ENCODE measurements at places on chromosomes 2 and 18.
A peak's percentile ranks its signal among the peaks of the same experiment; 100 is the strongest.

DNA sequence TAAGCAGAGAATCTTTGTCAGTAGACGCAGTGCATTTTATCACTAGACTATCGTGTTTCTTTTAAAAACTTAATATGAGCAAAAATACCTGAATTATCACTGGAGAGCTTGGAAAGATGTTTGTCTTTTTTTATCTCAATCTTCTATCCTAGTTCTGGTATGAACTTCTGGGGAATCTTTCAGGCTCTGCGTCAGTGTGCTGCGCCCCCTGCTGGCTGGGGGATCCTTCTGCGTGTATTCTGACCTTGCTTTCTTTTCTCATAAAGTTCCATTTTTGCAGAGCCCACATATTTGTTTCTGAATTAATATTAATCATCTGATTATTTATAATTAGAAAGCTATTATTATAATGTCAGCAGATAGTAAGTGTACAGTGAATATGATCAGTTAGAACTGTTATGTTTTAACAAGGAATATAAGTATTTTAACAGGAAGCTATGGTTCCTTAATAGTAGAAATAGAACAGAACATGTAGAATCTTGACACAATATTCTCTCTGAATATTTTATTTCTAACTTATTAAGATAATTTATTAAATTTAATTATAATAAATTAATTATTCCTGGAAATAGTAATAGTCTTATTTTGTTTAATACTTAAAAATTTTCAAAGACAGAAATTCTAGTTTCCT, 945.0 kb upstream of the CRIM1 start:
- DNase-seq: peak; percentile 14
- H3K36me3 ChIP-seq: no peaks in the 10 kb centered on the region
- no peaks in the 10 kb centered on the region for H3K27me3 ChIP-seq
- no peak overlapping the region for H3K4me3 ChIP-seq
- H3K4me1 ChIP-seq: no peaks in the 10 kb centered on the region

- no peak for DNase-seq
- no peaks in the 10 kb centered on the region for H3K4me1 ChIP-seq
- no peaks in the 10 kb centered on the region for H3K36me3 ChIP-seq
- no peak overlapping the region for H3K27ac ChIP-seq
Observed at GRCh38 chr18:3424280-3424890, 25.6 kb upstream of the TGIF1 start.

GRCh38 chr18:45527891-45528290, 87.4 kb upstream of the SLC14A2 start:
- H3K4me3 ChIP-seq: no peak overlapping the region
- H3K4me1 ChIP-seq: no peaks in the 10 kb centered on the region
- no peaks in the 10 kb centered on the region for H3K36me3 ChIP-seq
- H3K27ac ChIP-seq: no peak overlapping the region

DNA sequence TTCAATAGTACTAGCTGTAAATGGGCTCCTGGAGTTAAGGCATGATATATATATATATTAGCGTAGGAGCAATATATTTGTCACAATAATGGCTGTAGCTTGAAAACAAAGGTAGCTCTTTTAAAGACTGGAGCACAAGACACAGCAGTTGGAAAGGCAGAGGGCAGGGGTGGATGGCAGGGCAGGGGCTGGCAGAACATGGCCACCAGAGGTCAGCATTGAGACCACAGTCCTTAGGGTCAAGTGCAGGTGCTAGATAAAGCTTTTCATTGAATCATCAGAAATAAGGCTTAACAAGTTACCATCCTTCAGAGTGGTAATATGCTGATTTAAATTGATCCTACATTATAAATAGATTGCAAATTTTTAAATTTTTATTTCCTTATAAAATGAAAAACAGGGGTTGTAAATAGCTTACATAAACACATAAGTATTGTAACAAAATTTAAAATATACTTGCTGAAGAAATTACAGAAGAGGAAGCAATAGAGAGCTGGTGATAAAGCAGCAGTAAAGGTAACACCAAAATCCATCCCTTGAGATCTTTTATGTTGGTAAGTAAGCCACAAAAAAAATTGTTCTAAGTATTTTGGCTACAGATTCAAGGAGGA, 161.2 kb upstream of the PIEZO2 start:
- H3K36me3 ChIP-seq: no peaks in the 10 kb centered on the region
- no peak overlapping the region for H3K4me3 ChIP-seq
- H3K4me1 ChIP-seq: no peaks in the 10 kb centered on the region
- no peaks in the 10 kb centered on the region for H3K27me3 ChIP-seq
- H3K27ac ChIP-seq: no peak overlapping the region

DNA sequence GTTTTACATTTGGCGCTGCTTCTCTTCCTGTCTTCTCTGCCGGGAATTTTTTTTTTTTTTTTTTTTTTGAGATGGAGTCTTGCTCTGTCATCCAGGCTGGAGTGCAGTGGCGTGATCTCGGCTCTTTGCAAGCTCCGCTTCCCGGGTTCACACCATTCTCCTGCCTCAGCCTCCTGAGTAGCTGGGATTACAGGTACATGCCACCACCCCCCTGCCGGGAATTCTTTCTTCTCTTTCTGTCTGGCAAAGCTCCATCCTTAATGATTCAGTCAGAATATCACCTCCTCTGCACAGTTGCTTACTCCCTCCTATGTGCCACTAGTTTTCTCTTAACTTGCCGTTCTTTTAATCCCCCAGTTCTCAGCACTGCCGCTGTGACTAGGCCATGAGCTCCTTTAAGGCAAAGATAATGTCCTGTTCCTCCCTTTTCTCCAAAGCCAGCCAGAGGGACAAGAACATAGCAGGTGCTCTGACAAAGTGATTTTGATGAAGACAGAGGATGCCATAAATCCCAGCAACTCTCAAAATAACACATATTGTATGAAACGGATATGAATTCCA, 112.1 kb upstream of the LRATD1 start:
- no peaks in the 10 kb centered on the region for H3K27me3 ChIP-seq
- no peak overlapping the region for H3K27ac ChIP-seq
- no peak for DNase-seq
- H3K4me1 ChIP-seq: no peaks in the 10 kb centered on the region

All from B cell (primary cell).